ENCODE measurements at places on chromosomes 2 and 18. TPM values are rescaled to one million over a fixed set of nuclear protein-coding genes. Genes with fewer than 3 reads are reported as not detected.

Gene LRP2
- polyA plus RNA-seq = not detected

Gene TP53I3
- polyA plus RNA-seq = 30.9 TPM

Gene LCT
- 0.01 TPM for polyA plus RNA-seq

Gene TMEM127
- 30.8 TPM for polyA plus RNA-seq

Gene AGAP1
- 13.5 TPM for polyA plus RNA-seq

Gene CAPN14
- polyA plus RNA-seq = 2.2 TPM

Gene FRZB
- polyA plus RNA-seq = not detected

Gene GALR1
- polyA plus RNA-seq = not detected

- no peak overlapping the region for H3K4me3 ChIP-seq
- DNase-seq = no peak
- no peak overlapping the region for H3K27ac ChIP-seq
- H3K36me3 ChIP-seq = no peaks in the 10 kb centered on the region
These were observed 530.0 kb upstream of the ID2 start for GRCh38 chr2:8151888-8152287.

DNA sequence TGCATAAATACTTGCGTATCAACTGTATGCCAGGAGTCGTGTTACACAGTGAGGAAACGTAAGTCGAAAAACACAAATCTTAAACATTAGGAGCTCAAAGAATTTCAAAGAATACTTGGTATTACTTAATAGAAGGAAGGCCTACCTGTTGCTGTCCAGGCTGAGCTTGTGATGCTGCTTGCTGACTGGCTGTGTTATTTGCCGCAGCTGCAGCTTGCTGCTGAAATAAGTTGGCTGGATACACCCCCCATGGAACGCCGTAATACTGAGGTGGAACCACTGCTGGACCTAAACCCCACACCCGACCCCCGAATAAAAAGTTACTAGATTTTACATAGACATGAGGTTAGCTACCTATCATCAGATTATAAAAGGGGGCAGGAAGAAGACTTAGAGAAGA is 56.4 kb downstream of the PUM2 start:
- no peak overlapping the region for H3K4me3 ChIP-seq
- H3K27me3 ChIP-seq = no peaks in the 10 kb centered on the region
- H3K36me3 ChIP-seq = peaks cover 10% of the 10 kb centered on the region
- H3K27ac ChIP-seq = no peak overlapping the region

GRCh38 chr2:160292225-160292624 is 92.2 kb upstream of the ITGB6 start:
- peak overlapping the region; percentile 78 for H3K27ac ChIP-seq
- peaks cover 5% of the 10 kb centered on the region for H3K36me3 ChIP-seq
- H3K4me3 ChIP-seq = no peak overlapping the region
- H3K4me1 ChIP-seq = peaks cover 49% of the 10 kb centered on the region

GRCh38 chr2:224062481-224063297 is 23.6 kb upstream of the SERPINE2 start:
- no peak for DNase-seq
- H3K36me3 ChIP-seq = no peaks in the 10 kb centered on the region
- no peak overlapping the region for H3K27ac ChIP-seq
- H3K27me3 ChIP-seq = no peaks in the 10 kb centered on the region

DNA sequence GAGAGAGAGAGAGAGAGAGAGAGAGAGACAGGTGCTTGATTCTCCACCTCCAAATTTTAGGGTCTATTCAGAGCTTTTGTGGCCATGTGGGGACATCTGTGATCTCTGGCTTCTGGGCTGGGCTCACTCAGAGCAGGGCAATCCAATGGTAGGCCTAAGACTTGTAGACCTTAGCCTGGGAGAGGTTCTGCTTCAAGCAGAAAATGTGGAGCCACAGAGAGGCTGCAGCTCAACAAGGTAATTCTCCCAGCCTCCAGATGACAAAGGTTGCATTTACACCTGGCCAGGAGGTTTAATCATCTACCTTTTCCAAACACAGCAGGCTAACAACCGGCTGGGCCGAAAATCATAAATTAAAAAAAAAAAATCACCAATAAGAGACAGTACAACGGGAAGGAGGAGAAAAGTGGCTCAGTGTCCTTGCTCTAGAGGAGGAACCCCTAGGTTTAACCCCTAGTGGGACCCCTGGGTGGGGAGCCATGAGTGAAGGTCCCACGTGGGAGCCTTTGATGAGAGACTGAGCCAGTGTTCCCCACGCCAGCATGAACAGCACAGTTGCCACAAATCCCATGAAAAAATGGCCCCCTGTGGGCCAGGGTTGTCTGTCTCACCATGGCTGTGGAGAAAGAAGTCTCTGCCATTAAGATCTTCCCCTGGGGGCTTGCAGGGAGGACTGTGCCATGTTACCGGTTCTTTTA is 124.0 kb upstream of the GATA6 start:
- DNase-seq = no peak
- H3K27ac ChIP-seq = no peak overlapping the region
- peaks cover 3% of the 10 kb centered on the region for H3K27me3 ChIP-seq
- H3K36me3 ChIP-seq = no peaks in the 10 kb centered on the region
- no peaks in the 10 kb centered on the region for H3K4me1 ChIP-seq
- H3K4me3 ChIP-seq = no peak overlapping the region

GRCh38 chr2:37306024-37306423 is 18.6 kb downstream of the PRKD3 start:
- no peak overlapping the region for H3K27ac ChIP-seq
- H3K4me3 ChIP-seq = no peak overlapping the region
- no peaks in the 10 kb centered on the region for H3K27me3 ChIP-seq
- peaks cover 34% of the 10 kb centered on the region for H3K4me1 ChIP-seq
- peaks cover 8% of the 10 kb centered on the region for H3K36me3 ChIP-seq

DNA sequence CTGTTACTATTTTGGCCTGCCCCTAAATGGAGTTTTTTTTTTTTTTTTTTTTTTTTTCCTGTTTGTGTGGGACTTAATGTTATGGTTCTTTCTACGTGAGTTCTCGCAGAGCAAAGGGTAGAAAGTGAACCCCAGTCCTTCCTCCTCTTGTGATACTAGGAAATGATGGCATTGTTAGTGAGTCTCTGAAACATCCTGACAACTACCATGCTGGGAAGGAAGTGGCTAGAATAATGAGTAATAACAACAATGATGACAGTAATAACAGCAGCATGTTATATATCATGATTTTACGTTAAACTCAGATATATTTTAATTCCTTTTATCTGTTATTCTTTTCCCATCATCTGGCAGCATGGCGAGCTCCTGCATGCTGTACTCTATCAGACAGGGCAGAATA is 216.2 kb upstream of the LINC00305 start:
- H3K27ac ChIP-seq = no peak overlapping the region
- no peaks in the 10 kb centered on the region for H3K27me3 ChIP-seq
- no peak overlapping the region for H3K4me3 ChIP-seq

GRCh38 chr2:219171231-219171651 is 1.4 kb upstream of the SLC23A3 start:
- H3K36me3 ChIP-seq = peaks cover 15% of the 10 kb centered on the region
- peaks cover 8% of the 10 kb centered on the region for H3K4me1 ChIP-seq
- no peaks in the 10 kb centered on the region for H3K27me3 ChIP-seq
- H3K27ac ChIP-seq = no peak overlapping the region

DNA sequence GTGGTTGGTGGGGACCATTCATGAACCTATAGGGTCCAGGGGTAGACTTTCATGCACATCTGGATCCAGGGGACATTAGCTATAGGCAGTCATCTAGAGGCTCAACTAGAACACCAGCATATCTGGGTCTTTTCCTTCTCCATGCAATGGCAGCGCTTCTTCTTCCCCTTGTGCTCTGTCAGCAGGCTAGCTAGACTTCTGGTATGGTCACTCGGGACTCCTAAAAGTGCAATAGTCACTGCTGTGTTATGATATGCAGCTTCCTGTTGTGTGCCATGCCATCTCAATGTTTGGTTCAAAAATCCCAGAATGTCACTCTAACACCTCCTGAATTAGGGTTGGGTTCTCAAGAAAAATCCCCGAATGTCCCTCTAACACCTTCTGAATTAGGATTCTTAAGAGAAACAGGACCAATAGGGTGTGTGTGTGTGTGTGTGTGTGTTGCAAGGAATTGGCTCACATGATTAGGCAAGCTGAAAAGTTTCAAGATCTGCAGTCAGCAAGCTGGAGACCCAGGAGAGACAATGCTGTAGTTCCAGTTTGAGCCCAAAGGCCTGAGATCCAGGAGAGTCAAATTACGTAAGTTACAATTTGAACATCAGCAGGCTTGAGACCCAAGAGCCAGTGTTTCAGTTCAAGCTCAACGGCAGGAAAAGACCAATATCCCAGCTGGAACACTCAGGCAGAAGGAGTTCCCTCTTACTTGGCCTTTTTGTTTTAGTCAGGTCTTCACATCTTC is 97.1 kb upstream of the LTBP1 start:
- H3K4me1 ChIP-seq = peaks cover under 1% of the 10 kb centered on the region
- no peak overlapping the region for H3K4me3 ChIP-seq
- no peak for DNase-seq
- peaks cover 3% of the 10 kb centered on the region for H3K27me3 ChIP-seq

All from keratinocyte (primary cell).